ENCODE measurements at places on chromosomes 13 and 19.

DNA sequence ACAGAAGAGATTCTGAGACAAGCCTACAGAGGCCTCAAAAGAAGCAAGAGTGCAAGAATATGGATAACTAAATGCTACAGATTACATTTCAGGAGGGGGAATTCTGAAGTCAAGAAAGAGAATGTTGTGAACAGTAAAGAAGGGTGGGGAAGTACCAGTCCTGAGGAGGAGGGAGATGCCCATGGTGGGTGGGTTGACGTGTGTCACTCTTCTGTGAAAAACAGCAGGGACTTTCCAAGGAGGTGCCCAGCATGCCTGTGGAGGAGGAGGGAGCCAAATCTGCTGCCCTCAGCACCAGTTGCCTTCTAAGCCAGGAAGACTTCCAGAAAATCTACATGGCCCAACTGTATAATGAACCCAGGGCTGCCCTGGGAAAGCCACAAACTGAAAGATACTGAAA is 87.7 kb downstream of the SGCG start:
- no peak for DNase-seq

GRCh38 chr19:23394511-23394910 is 760 bp downstream of the ZNF91 start:
- DNase-seq: no peak

DNA sequence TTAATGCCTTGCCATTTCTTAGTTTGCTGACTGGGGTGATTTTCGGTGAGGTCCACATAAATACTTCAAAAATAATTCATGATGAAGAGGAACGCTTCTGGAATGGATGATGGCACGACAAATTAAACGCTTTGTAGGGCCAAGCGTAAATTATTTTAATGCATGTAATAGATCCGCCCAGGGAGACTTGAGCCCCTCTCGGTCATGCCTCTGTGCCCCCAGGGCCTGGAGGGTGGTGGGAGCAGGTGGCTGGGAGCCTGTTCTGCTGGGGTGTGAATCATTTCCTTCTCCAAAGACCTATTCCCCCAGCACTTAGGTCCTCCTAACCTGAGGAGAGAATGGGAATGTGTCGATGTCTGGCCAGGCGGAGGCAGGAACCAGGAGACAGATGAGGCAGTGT is 350.6 kb downstream of the ZNF536 start:
- DNase-seq: no peak

- DNase-seq: peak; percentile 19
These were observed at the start of gene LHFPL6 for GRCh38 chr13:39602614-39603366. Gene LHFPL6 (minus strand): TSS chr13:39603193.

DNA sequence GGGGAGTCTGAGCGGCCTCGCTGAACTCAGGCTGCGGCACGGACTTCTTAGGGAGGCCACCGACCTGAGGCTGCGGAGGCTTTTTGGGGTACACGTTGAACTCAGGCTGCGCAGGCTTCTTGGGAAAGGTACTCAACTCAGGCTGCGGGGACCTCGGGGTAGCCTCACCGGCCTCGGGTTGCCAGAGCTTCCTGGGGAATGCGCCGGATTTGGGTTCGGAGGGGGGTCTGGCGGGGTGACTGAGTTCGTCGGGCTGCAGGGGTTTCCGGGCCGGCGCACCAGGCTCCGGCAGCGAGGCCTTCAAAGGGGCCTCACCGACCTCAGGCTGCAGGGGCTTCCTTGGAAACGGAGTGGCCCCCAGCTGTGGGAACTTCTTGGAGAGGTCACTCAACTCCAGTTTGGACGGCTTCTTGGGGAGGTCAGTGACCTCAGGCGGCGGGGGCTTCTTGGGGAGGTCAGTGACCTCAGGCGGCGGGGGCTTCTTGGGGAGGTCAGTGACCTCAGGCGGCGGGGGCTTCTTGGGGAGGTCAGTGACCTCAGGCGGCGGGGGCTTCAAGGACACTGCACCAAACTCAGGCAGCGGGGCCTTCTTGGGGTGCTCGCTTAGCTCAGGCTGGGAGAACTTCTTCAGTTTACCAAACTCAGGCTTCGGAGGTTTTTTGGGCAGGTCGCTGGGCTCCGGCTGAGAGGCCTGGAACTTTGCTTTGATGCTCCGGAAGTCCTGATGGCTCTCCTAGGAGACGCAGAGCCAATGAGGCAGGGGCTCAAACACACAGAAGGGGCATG is 3.2 kb downstream of the PRAM1 start:
- DNase-seq: no peak

DNA sequence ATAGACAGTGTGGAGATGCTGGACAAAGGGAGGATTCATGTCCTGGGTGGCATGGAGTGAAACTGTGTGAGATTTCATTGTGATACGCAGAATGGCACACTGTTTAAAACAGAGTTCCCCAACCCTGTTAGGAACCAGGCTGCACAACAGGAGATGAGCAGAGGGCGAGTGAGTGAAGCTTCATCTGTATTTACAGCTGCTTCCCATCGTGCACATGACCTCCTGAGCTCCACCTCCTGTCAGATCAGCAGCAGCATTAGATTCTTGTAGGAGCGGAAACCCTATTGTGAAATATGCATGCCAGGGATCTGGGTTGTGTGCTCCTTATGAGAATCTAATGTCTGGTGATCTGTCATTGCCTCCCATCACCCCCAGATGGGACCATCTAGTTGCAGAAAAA is 72.5 kb downstream of the RAP2A start:
- DNase-seq: no peak

- DNase-seq: no peak
These were observed 8.5 kb downstream of the ZNF430 start for GRCh38 chr19:21028969-21029268.

DNA sequence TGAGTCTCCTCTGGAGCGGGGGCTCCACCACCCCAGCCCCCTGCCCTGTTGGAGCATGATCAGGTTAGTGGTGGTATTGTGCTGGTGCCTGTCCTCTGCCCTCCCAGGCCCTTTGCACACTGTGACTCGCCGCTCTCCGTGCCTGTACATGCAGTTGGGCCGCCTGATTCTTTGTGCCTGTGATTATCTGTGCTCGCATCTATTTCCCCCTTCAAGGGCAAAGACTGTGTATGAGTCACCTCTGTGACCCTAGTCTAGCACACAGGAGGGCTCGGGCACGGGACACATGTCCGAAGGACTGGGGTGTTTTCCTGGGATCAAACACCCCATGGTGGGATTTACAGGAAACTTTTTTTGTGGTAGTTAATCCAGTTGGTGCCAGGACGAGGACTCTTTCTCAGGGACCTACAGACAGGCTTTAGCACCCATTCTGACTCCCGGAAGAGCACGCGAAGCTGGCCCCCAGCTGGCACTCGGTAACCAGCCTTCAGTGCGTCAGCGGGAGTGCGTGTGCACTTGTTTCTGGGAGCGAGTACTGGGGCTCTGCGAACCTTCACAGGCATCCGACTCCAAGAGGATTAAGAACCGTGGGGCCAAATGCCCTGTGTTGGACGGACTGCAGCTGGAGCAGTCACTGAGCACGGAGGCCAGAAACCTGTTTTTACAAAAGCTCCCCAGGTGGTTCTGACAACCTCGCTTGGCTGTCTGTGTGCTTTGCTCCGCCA is 6.7 kb downstream of the PPP1R37 start:
- DNase-seq: no peak

GRCh38 chr19:506404-507285 is 652 bp upstream of the TPGS1 start:
- DNase-seq: peak; percentile 98

DNA sequence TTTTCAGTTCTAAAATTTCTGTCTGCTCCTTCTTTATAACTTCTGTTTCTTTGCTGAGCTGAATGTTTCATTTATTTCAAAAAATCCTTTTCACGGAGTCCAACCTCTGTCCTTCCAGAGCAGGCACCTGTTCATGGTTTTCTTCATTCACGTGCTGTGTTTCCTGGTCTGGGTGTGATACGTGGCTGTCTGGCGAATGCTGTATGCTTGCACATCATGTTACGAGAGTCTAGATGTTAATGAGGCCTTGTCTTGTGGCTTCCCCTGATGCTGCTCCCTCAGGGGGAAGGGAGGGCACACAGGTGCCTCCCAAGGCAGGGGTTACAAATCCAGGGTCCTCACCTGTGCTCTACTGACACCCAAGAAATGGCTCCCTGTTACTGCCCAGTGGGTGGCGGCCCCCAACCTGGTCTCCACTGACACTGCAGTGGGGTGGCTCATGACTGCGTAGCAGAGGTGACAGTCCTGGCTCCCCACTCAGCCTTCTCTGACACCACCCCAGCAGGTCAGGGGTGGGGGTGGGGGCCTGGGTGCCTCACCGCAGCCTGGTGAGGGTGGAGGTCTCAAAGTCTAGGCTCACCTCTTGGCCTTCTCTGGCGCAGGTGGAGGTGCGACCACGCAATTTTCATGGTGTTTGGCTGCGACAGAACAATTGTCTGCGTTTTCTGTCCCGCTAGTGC is 20.1 kb upstream of the RAB20 start:
- DNase-seq: no peak

DNA sequence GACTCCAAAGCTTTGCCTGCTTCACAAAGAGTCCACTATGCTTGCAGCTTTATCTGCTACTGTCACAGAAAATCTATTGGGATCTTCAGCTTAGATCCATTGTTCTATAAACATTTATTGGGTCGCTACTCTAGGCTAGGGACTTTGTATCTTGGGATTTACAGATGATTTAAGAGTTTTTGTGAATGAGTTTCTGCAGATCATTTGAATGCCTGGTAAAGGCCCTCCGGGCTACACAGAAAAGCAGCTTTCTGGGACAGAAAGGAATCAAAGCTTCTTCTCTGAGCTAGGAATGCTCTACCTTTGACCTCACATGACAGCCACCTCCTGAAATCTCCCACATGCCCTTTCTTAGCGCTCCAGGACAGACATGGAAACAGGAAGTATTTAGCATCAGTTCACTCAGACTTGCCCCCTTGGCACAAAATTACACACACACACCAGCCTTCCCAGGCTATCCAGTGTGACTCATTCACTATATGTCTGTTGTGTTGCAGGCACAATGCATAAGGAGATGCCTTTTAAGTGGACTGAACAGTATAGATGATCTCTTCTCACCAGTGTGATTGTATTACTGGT is 492.4 kb downstream of the DACH1 start:
- no peak for DNase-seq

GRCh38 chr13:98083936-98084335 is 59.0 kb upstream of the FARP1 start:
- DNase-seq: no peak

Data from nucleus accumbens (tissue), 56 donors.